ENCODE measurements at places on chromosomes 5 and 9.

GRCh38 chr5:126107381-126107780, 315.8 kb upstream of the GRAMD2B start:
- DNase-seq = no peak

DNA sequence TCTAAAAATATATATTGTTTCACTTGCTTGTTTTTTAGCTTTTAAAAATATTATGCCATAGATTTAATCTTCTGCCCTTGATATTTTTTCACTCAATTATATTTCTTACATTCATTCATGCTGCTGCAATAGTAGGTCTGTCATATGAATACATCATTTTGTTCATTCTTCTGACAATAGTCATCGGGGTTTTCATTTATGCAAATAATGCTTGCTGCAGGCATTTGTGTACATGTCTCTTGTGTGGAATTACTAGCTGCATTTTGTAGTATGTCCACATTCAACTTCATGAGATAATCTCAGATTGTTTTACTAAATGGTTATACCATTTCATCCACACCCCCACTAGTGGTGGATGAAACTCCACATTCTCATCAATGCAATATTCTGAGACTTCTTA, 5.3 kb upstream of the PLPP1 start:
- DNase-seq = no peak

DNA sequence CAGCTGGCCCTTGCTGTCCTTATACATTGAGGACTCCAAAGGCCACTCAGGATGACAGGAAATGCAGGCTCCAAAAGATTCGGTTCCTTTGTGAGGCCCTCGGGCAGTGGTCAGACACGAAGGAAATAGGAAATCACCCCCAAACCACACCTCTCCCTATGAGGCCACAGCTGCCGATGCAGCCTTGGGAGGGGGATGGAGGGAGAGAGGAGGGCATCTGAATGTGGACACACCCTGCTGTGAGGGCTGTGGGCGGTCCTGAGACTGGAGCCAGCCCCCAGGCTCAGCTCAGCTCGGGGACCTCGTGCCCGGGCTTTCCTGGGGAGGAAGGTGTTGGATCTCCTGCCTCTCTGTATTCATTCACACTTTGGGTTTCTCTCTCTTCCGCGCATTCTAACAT, 2.7 kb upstream of the CLPTM1L start:
- DNase-seq = no peak

GRCh38 chr5:103391659-103392058, 133.1 kb downstream of the MACIR start:
- no peak for DNase-seq

DNA sequence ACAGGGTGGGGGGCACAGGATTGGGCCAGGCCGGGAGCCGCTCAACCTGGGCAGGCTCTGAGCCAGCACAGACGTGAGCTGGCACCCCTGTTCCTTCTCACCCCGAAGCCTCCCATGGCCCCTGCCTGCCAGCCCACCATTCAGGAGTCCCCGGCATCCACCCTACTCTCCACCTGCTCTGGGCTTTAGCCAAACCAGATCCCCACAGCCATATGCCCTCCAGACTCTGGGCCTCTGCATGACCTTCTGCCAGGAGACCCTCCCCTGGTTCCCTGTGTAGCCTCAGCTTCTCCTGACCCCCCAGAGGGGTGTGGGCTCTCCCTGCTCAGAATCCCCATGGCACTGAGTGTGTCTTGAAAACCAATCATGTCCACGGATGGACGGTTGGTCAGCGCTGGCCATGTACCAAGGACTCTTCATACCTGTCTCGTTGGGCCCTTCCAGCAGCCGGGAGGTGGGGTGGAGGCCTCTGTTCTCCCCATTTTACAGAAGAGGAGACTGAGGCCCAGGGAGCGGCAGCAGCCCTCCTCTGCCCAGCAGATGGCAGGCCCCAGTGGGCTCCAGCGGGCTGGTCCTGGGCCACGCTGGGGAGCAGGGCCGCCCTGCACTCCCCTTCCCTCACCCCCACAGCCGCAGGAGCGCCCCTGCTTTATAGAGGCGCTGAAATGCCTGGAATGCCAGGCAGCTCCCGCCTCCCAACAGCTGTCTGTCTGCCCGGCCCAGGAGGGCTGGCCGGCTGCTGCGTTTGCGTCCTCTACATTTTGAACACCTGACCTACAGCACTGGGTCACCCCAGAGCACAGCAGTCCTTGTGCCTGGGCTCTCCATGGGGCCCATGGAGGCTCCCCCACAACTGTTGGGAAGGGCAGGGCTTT, 3.5 kb upstream of the MYMK start:
- no peak for DNase-seq

Measured in CD4-positive, alpha-beta T cell treated with Interleukin-15 for 1 hour (primary cell).